ENCODE measurements at places on chromosomes 1 and 21. TPM values are rescaled to one million over a fixed set of nuclear protein-coding genes. Genes with fewer than 3 reads are reported as not detected.

DNA sequence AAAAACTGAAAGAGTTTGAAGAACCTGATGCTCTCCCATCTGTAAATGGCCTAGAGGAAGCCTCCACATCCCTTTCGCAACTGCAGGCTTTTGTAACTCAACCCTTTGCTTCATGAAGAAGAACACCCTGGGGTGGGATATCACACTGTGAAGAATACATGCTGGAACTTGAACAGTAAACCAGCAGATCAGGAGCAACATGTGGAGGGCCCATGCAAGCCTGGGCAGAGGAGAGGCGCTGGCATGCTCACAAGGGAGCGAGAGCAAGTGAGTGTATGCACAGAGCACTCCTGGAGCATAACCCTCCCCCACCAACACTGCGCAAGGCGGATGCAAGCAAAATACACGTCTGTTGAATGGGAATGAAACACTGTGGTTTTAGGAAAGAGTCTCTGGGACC, 24.6 kb upstream of the SPAG17 start:
- H3K4me1 ChIP-seq: no peaks in the 10 kb centered on the region
- H3K36me3 ChIP-seq: no peaks in the 10 kb centered on the region
- no peak overlapping the region for H3K27ac ChIP-seq

CD48 gene
- 340 TPM for total RNA-seq

TXNIP gene
- total RNA-seq: 86.0 TPM

LIN28A gene
- total RNA-seq: not detected

DNA sequence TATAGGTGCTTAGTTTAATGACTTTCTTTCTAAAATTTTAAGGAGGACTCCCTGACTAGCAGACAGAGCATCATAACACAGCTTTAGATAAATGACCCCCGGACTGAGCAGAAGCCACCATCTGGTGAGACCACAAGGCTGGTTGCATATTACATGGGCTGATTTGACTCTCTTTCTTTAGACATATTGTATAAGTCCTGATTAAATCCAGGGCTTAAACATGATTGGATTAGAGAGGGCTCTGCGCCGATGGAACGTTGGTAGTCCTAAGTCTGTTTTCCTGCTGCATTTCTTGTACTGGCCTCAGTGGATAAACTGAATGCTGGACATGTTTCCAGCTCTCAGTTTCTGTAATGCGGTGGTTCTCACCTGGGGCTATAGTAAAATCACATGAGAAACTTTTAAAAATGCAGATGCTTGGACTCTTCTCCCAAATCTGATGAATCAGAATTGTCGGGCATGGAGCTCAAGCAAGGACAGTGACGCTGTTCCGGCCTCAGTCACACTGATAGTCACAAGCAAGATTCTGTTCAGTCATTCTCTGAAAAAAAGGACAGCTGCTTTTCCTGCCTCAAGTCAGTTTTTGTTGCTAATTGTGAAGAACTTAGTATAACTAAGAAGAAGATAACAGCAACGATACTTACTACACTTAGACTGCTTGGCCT, 16.6 kb downstream of the DDI2 start:
- DNase-seq: no peak
- no peak overlapping the region for H3K4me3 ChIP-seq
- peaks cover 1% of the 10 kb centered on the region for H3K4me1 ChIP-seq
- peaks cover 41% of the 10 kb centered on the region for H3K36me3 ChIP-seq
- no peak overlapping the region for H3K27ac ChIP-seq

- no peaks in the 10 kb centered on the region for H3K36me3 ChIP-seq
- no peak overlapping the region for H3K27ac ChIP-seq
- H3K4me3 ChIP-seq: no peak overlapping the region
- DNase-seq: no peak
- no peaks in the 10 kb centered on the region for H3K4me1 ChIP-seq
These were observed 46.5 kb upstream of the BEND5 start for GRCh38 chr1:48823168-48823567.

DNA sequence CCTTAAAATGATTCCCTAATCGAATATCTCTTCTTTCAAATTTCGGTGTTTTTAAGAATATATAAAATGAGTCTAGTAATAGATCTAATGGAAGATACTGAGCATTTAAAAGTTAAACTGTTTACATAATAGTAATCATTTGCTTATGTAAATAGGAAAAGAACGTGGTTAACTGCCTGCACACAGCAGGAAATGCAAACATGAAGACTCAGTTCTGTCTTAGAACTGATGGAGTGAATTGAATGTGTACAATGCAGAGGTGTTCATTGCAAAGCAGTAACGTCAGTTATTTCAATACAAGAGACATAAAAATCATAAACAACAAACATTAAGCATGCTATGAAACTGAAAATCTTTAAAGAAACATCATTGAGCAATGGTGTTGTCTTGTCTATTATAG, 359.4 kb upstream of the ADAMTS5 start:
- no peak for DNase-seq
- no peaks in the 10 kb centered on the region for H3K36me3 ChIP-seq
- no peak overlapping the region for H3K27ac ChIP-seq
- H3K4me1 ChIP-seq: no peaks in the 10 kb centered on the region

DNA sequence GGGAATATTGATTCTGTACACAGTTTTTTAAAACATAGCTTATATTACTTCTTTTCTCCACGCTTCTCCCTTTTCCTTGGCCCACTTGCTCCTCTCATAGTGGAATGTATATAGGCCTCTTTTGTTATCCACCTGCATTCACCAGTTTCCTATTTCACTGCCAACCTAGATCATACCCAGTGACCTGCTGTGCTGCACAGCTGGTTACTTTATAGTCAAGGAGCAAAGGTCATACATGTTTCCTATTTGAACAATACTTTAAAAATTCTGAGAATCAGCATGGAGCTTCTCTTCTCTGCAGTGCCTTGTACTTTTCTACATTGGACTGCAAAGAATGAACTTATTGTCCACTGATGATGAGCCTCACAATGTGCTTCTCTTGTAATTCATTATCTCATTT, 4.3 kb upstream of the SLC35D1 start:
- H3K4me3 ChIP-seq: no peak overlapping the region
- H3K4me1 ChIP-seq: peaks cover 2% of the 10 kb centered on the region
- H3K27ac ChIP-seq: no peak overlapping the region
- H3K27me3 ChIP-seq: peaks cover 1% of the 10 kb centered on the region
- no peaks in the 10 kb centered on the region for H3K36me3 ChIP-seq
- no peak for DNase-seq

DNA sequence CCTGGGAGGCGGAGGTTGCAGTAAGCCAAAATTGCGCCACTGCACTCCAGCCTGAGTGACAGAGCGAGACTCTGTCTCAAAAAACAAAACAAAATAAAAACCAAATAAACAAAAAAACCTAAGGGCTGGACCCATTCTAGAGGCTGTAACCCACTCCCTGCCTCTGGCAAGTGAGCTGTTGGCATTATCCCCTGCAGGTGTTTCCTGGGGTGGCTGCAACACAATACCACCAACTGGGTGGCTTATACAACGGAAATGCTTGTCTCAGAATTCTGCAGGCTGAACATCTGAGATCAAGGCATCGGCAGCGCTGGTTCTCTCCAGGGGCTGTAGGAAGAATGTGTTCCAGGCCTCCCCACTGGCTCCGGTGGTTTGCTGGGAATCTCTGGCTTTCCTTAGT, 15.2 kb downstream of the LRRC38 start:
- no peak overlapping the region for H3K4me3 ChIP-seq
- DNase-seq: no peak
- peaks cover 13% of the 10 kb centered on the region for H3K27me3 ChIP-seq
- H3K36me3 ChIP-seq: no peaks in the 10 kb centered on the region
- H3K27ac ChIP-seq: no peak overlapping the region
- no peaks in the 10 kb centered on the region for H3K4me1 ChIP-seq

STPG1 gene
- 7.4 TPM for total RNA-seq

CD101 gene
- 0.83 TPM for total RNA-seq

THEMIS2 gene
- 17.5 TPM for total RNA-seq

DNA sequence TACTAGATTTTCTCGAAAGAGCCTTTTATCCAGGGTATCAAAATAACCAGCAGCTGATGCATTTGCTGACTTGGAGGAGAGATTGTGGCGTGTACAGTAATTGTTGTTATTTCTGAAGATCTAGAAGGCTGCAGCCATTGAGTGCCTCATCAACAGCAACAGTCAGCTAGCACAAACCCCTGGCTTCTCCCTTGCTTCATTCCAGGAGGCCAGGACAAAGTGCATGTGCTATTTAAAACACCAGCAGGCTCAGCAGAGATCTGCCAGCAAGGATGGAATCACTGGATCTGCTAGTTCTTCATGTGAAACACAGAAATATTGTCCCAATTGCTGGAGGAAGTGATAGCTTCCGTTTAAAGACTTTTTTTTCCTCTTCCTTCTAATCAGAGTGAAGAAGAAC, 2.8 kb upstream of the NGF start:
- H3K4me1 ChIP-seq: no peaks in the 10 kb centered on the region
- no peak overlapping the region for H3K4me3 ChIP-seq
- DNase-seq: no peak
- peaks cover 33% of the 10 kb centered on the region for H3K27me3 ChIP-seq
- no peaks in the 10 kb centered on the region for H3K36me3 ChIP-seq
